IMR-90 (cell line): ENCODE measurements at places on chromosomes 12 and 14. TPM values are rescaled to one million over a fixed set of nuclear protein-coding genes. Genes with fewer than 3 reads are reported as not detected.

GRCh38 chr12:44667461-44667860 is 208.7 kb downstream of the NELL2 start:
- no peaks in the 10 kb centered on the region for H3K36me3 ChIP-seq
- H3K27me3 ChIP-seq, result no peaks in the 10 kb centered on the region
- H3K4me3 ChIP-seq, result no peak overlapping the region
- no peak for DNase-seq

DNA sequence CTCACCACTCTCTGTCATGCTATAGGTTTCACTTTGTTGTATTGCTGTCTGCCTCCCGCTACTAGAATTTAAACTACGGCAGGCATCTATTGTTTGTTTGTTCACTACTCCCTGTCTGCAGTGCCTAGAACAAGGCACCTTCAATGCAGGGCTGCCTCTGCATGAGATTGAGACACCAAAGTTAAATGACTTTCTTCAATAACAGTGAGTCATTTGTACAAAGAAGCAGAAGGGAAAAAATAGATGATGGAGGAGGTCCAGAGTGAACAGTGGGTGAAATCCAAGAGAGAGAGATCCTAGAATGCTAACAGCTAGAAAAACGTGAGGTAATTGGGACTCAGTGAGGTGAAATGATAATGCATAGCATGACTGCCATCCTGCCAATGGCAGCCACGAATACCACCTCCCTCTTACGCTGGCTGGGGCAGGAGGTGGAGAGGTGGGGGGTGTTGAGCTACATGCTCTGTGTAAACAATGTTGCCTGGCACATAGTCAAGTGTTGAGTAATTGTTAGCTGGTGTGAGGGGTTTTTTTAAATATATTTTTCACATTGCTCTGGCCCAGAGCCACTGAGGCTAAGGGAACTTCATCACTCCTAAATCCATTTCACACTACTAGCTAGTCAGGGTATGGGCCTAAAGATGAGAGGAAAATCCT is 367.6 kb downstream of the RPS29 start:
- no peaks in the 10 kb centered on the region for H3K27me3 ChIP-seq
- DNase-seq, result no peak
- H3K4me1 ChIP-seq, result no peaks in the 10 kb centered on the region

DNA sequence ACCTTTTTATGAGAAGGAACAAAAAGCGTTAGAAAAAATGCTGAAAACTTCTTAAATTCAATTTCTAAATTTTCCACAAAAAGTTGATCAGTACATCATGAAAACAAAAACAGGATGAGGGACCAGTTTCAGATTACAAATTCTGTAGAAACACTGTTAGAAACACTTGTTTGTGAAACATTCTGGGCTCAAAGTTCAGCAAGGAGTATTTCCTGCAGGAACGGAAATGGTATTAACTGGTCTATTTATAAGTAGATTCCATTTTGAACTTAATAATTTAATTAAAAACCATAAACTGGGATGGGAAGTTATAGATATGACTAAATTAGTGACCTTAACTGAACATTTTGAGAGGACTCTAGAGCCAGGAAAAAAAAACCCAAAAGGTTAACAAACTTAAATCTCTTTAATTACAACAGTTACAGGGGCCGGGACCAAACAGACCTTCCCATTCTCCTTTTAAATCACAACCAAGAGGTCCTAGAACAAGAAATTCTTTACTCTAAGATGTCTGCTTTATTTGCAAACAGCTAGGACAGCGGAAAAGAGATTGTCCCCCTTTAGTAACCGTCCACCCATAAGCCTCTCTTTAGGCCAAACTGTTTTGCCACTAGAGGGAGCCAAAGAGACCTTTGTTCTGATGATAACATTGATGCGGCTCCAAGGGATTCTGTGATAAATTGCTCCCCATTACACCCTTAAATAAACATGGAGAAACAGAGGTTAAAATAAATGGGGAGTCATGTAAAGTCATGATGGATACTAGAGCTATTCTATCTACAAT is 69.0 kb upstream of the RERGL start:
- peak; percentile 25 for DNase-seq
- no peak overlapping the region for H3K4me3 ChIP-seq
- H3K4me1 ChIP-seq, result no peaks in the 10 kb centered on the region
- no peaks in the 10 kb centered on the region for H3K36me3 ChIP-seq
- no peak overlapping the region for H3K27ac ChIP-seq

The SLC8A3 gene
- under 0.01 TPM in 1 of 2 replicates, not detected in the other for total RNA-seq

The E2F7 gene
- 8.1 and 10.3 TPM in 2 replicates for total RNA-seq
